ENCODE measurements at places on chromosomes 6 and 20. TPM values are rescaled to one million over a fixed set of nuclear protein-coding genes. Genes with fewer than 3 reads are reported as not detected.
A peak's percentile ranks its signal among the peaks of the same experiment; 100 is the strongest.

DNA sequence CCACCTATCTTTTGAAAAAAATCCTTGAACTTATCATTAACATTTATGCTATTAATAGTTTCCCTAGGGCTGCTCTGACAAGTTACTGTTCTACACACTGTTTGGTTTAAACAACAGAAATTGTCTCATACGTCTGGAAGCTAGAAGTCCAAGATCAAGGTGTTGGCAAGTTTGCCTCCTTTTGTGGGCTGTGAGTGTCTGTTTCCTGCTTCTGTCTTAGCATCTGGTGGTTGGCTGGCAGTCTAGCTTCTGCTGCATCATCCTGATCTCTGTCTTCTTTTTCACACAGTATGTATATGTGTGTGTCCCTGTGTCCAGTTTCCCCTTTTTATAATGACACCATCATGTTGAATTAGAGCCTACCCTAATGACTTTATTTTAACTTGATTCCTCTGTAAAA, 154.8 kb downstream of the RPS12 start:
- peaks cover 15% of the 10 kb centered on the region for H3K27me3 ChIP-seq
- H3K4me3 ChIP-seq: no peak overlapping the region
- no peak for DNase-seq
- H3K36me3 ChIP-seq: no peaks in the 10 kb centered on the region

- no peaks in the 10 kb centered on the region for H3K27me3 ChIP-seq
- peaks cover 5% of the 10 kb centered on the region for H3K4me1 ChIP-seq
- H3K27ac ChIP-seq: no peak overlapping the region
- H3K4me3 ChIP-seq: no peak overlapping the region
- no peak for DNase-seq
Measured at GRCh38 chr20:33787253-33787891, 23.8 kb upstream of the CHMP4B start.

- no peak overlapping the region for H3K4me3 ChIP-seq
- H3K4me1 ChIP-seq: peaks cover 22% of the 10 kb centered on the region
- no peak overlapping the region for H3K27ac ChIP-seq
- H3K36me3 ChIP-seq: no peaks in the 10 kb centered on the region
- DNase-seq: peak; percentile 52
Measured at GRCh38 chr6:5398530-5398929, 137.2 kb downstream of the FARS2 start.

DNA sequence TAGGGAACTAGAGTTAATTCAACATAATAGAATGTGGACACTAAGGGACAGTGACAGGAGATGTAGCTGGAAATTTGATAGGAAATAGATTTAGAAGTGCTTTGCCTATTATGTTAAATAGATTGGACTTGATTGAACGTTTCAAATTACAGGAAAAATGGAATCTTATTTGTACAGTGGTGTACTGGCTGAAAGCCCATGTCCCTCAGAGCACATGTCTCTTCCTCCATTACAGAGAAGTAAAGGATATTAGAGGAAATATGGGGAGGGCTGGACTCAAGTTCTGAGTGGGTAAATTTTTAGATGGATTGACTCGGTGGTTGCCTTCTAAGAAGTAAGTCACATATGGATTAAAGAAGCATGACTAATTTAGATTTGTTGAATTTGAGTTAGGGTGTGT, 11.4 kb downstream of the PKIB start:
- H3K4me1 ChIP-seq: no peaks in the 10 kb centered on the region
- no peak overlapping the region for H3K4me3 ChIP-seq
- no peak for DNase-seq

GRCh38 chr20:50294164-50295088, 103.8 kb downstream of the CEBPB start:
- no peak overlapping the region for H3K4me3 ChIP-seq
- no peak for DNase-seq
- no peaks in the 10 kb centered on the region for H3K36me3 ChIP-seq
- peaks cover 13% of the 10 kb centered on the region for H3K4me1 ChIP-seq
- peaks cover 4% of the 10 kb centered on the region for H3K27me3 ChIP-seq
- no peak overlapping the region for H3K27ac ChIP-seq

- no peaks in the 10 kb centered on the region for H3K4me1 ChIP-seq
- H3K36me3 ChIP-seq: no peaks in the 10 kb centered on the region
- no peak overlapping the region for H3K27ac ChIP-seq
- no peak overlapping the region for H3K4me3 ChIP-seq
Measured at GRCh38 chr6:142659661-142660060, 285.3 kb downstream of the HIVEP2 start.

DNA sequence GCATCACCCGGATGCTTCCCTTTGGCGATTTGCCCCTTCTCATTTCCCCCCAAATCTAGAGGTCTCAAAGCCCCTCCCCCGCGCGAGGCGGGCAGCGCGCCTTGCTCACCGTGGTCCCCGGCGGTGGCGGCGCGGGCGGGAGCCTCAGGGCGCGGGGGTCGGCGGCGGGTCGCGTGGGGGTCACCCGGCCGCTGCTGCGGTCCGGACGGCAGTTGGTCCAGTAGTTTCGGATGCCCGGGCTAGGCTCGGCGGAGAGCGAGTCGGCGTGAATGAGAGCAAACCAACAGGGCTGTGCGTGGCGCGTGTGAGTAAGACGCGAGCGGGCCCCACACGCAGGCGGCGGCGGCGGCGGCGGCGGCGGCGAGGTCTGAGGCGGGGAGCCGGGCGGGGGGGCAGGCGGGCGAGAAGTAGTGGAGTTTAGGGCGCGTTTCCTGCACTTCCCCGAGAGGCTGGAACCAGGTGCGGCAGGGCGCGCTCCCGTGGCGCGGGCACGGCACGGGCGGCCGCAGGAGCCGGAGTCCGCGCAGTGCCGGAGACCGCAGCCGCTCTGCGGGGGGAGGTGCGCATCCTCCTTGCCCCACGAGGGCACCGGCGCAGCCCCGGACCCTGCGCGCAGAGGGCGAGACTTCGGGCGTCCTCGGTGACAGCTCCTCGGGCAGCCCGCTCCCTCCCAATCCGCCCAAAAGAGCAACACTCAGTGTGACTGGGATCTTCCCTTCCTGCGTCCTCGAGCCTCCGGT, 567 bp downstream of the HS3ST5 start:
- peak; percentile 7 for DNase-seq
- H3K4me3 ChIP-seq: no peak overlapping the region
- peaks cover 35% of the 10 kb centered on the region for H3K27me3 ChIP-seq
- no peaks in the 10 kb centered on the region for H3K36me3 ChIP-seq
- no peak overlapping the region for H3K27ac ChIP-seq

- H3K36me3 ChIP-seq: no peaks in the 10 kb centered on the region
- DNase-seq: no peak
- H3K27me3 ChIP-seq: no peaks in the 10 kb centered on the region
- H3K4me1 ChIP-seq: peaks cover 13% of the 10 kb centered on the region
Measured at GRCh38 chr6:134267917-134268361, 50.0 kb downstream of the SGK1 start.

DNA sequence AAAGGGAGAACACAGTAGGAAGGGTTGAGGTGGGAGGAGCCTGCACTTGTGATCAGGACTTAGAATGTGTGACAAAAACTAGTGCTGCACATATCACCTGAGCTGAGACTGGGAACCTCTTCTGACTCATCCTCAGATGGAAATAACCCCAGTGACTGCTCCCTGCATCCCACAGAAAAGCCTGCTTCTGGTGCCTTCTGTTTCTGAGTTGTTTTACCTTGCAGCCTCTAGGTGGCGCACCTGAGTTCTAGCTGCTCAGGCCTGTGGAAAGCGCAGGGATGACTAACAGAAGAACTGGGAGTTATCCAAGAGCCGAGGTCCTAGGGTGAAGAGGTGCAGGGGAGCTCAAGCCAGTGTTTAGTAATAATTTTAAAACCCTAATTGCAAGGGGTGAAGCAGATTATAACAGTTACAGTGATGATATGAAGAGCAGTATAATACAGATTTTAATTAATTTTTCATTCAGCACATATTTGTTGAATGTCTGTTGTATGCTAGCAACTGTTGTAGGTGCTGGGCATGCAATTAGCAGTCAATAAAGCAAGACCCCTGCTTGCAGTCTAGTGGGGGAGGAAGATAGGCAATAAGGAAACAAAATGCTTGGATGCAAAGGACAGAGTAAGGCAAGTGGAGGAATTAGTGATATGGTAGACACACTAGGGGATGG, 302.5 kb downstream of the DHX35 start:
- H3K27ac ChIP-seq: no peak overlapping the region
- DNase-seq: peak; percentile 73
- peaks cover 4% of the 10 kb centered on the region for H3K27me3 ChIP-seq
- H3K4me3 ChIP-seq: no peak overlapping the region
- H3K4me1 ChIP-seq: peaks cover 2% of the 10 kb centered on the region

DNA sequence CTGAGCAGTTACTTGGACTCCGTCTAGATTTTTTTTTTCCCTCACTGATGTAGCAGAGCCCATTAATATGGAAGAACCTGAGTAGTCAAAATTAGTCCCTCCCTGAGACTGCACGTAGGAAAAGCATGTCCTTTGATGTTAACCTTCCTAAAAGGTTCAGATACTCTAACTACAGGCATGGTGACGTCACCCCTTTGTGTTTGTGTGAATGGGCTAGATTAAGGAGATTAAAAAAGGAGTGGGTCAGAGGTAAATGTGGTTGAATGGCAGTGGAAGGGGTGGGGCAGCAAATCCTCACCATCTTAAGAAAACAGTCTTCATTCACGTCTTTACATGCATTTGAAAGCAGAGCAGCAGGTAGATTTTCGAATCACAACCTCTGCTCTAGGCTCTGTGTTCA, 521.1 kb downstream of the TFAP2B start:
- H3K27ac ChIP-seq: no peak overlapping the region
- no peak for DNase-seq
- H3K27me3 ChIP-seq: no peaks in the 10 kb centered on the region
- no peaks in the 10 kb centered on the region for H3K36me3 ChIP-seq
- no peaks in the 10 kb centered on the region for H3K4me1 ChIP-seq

GRCh38 chr6:123925842-123926399, 122.3 kb downstream of the NKAIN2 start:
- no peaks in the 10 kb centered on the region for H3K27me3 ChIP-seq
- no peaks in the 10 kb centered on the region for H3K36me3 ChIP-seq
- no peaks in the 10 kb centered on the region for H3K4me1 ChIP-seq

Gene COL19A1
- total RNA-seq: not detected

Gene TTLL9
- total RNA-seq: not detected

Gene TPX2
- 137 TPM for total RNA-seq

Gene BEND6
- total RNA-seq: not detected

Gene RCAN2
- total RNA-seq: 0.57 TPM

Data from activated CD4-positive, alpha-beta T cell treated with anti-CD3 and anti-CD28 coated beads for 36 hours (primary cell).